ENCODE measurements at places on chromosomes 1 and 21.

DNA sequence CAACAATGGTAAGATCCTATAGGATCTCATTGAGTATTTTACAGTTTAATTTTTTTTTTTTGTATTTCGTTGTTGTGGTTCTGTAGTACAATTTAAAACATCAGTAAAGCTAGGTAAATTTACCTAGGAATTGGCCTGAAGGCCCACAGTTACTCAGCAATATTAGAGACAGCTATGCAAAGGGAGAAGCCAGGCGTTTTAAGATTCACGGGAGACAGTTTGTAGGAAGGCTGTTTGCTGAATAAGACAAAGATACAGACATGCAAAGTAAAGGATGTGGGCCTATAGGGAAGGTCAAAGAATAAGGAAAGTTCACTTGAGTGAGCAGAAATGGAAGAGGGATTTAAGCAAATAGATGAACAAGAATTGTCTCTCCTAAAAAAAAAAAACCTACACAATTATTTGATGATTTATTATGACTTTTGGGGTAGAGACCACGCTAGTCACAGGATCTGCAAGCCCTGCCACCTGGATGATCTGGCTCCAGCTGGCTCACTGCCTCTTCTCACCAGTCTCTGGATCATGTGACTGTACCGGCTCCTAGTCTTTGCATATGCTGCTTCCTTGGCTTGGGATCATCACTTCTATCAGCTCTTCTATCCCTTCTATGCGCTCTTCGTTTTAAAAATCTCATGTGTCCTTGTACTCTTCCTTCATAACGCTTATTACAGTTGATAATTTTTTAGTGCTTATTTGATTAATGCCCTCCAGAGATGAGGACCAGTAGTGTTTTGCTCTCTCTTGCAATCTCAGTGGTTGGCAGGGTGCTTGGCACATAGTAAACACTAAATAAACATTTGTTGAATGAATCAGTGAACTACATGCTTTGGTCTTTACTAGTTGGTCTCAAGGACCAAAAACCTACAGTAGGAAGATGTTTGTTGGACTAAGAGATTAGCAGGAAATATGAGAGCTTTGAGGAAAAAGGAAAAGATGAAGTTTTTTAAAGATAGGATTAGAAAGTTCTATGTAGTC is 14.1 kb downstream of the DYRK1A start:
- DNase-seq, result no peak

GRCh38 chr1:181425566-181425965 is 57.8 kb upstream of the CACNA1E start:
- no peak for DNase-seq

GRCh38 chr1:67830226-67830625 is 3.0 kb downstream of the GNG12 start:
- DNase-seq, result no peak

DNA sequence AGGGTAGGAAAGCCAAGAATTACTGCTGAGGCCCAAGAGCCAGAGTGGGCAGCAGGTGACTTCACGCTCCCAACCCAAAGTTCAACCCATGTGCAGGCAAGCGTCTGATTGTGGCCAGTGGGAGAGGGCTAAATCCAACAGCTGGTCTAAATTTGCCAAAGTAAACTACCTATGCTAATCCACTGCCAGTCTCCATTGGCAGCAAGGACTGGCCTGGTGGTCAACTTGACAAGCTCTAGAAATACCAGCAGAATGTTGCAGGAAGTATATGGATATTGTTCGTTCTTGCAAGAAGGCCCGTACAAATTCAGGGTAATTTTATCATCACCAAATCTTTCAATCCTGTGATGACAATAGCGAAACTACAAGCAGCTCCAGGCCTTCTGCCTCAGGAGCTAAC is 1.5 kb downstream of the TMEM63A start:
- no peak for DNase-seq

GRCh38 chr1:245183429-245183828 is 28.6 kb downstream of the KIF26B start:
- DNase-seq, result no peak

GRCh38 chr21:40707656-40708244 is 139.2 kb downstream of the DSCAM start:
- no peak for DNase-seq

GRCh38 chr1:91803123-91803522 is 82.8 kb downstream of the TGFBR3 start:
- no peak for DNase-seq

DNA sequence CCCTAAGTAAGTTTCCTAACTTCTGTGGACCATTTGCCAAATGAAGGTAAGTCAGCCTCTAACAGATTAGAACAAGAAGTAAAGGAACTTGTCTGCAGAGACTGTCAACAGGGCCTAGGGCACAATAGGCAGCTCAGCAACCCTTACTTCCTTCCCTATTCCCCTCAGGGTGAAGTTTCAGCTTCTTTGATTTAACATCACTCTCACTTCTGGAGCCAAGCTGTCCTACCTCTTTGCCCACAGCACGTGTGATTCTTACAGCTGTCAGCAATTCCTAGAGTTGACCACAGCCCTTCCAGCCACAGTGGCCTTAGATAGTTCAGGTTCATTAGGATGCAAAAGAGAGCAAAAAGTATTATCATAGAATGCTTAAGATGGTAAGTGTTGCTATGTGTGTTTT is 7.6 kb upstream of the EIF4G3 start:
- no peak for DNase-seq

DNA sequence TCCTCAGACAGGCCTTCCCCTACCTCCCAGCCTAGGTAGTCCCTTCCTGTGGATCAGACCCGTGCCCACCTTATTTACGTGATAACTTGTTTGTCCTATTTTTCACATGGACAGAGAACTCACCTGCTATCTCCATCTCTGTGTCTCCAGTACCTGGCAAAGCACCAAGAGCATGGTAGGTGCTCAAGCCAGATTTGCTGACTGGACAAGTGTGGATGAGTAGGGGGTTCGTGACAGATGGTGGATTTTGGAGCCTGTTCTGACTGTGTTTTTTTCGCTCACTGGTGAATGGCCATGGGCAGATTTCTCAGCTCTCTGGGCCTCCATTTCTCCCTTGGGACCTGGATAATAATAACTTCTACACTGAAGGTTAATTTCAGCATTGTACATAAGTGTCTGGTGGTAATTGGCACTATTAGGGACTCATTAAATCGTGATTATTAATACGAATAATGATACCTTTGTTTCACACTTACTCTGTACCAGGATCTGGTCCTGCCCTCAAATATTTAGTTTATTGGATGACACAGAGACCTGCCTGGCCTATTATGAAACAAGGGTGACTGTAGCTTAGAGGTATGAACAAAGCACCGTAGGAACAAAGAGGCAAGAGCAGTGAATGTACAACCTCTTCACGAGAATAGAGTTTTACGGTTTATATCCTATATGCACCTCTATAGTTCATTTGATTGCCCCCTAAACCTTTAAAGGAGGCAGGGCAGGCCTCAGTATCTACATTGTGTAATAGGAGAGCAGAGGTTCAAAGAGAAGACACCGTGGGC is 24.5 kb upstream of the SLC26A9 start:
- DNase-seq, result no peak

DNA sequence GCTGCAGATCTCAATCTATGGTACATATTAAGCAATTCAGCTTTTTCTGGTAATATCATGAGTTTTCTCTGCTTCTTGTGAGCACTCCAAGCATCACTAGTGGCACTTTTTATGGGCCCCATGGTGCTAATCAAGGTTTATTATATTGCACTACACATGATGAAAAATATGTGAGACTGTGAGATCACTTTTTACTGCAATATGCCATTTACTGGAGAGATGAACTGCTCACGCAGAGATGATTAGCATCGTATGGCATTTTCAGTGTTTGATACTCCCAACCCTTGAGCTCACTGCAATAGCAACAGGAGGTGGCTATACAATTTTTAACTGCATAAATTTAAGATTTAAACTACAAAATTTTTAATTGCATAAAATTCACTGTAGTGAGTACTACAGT is 8.7 kb upstream of the KCNK1 start:
- no peak for DNase-seq

- DNase-seq, result no peak
These were observed 129.3 kb upstream of the GORAB start for GRCh38 chr1:170402476-170403311.

GRCh38 chr1:36099681-36100341 is 11.1 kb downstream of the ADPRS start:
- peak; percentile 59 for DNase-seq

- DNase-seq, result no peak
These were observed 49.8 kb downstream of the TPR start for GRCh38 chr1:186325239-186325638.

DNA sequence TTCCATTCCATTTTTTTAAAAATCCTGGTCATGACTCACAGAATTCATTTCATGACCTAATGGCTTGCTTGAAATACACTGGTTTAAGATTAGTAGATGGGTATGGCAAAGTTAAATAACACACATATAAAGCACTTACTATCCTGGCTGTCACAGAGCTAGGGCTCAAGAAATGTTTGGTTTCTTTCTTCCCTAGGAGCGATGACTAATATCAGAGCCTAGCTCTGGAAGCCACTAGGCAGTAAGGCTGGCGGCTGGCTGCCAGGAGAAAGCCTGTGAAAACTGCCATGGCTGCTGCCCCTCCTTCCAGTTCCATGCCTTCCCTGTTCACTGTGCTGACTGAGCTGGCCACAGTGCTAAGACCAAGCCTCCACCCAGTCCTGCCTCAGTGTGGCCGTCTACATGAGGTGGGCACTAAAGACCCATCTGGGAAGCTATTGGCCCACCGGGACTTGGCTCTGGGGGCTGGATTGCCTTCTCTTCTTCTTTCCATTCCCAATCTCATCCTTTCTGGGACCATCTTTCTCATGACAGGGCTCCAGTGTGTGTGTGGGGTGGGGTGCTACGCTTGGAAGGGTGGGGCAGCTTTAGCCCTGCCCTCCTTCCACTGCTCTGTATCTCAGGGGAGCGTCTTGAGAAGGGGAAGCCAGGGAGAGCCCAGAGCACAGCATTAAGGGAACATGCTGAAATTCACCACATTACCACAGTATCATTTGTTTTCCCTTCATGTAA is 10.8 kb upstream of the ASCL5 start:
- no peak for DNase-seq

DNA sequence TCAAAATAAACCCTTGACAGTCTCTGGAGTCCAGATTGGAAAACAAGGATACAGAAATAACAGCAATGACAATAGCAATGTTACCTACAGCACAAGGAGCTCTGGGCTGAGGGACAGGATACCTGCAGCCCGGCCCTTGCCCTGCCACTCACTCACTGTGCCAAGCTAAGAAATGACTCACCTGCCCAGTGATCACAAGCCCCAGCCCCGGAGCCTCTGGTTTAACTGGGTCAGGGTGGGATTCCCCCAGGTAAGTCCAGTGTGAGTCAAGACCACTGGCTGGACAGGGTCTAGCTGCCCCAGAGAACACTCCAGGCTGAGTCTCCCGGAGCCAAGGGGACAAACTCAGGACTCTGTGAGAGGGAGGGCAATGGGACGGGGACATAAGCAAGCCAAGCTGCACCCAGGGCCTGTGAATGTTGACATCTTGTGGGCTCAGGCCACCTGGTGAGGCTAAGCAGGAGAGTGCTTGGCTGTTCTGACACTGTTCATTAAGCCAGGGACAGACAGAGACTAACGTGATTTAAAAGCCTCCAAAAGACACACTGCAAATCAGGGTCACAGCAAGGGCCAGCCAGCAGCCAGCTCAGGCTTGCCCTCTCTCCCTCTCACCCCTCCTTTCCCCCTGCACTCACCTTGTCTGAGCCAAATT is 64.1 kb downstream of the MIS18A start:
- DNase-seq, result no peak

DNA sequence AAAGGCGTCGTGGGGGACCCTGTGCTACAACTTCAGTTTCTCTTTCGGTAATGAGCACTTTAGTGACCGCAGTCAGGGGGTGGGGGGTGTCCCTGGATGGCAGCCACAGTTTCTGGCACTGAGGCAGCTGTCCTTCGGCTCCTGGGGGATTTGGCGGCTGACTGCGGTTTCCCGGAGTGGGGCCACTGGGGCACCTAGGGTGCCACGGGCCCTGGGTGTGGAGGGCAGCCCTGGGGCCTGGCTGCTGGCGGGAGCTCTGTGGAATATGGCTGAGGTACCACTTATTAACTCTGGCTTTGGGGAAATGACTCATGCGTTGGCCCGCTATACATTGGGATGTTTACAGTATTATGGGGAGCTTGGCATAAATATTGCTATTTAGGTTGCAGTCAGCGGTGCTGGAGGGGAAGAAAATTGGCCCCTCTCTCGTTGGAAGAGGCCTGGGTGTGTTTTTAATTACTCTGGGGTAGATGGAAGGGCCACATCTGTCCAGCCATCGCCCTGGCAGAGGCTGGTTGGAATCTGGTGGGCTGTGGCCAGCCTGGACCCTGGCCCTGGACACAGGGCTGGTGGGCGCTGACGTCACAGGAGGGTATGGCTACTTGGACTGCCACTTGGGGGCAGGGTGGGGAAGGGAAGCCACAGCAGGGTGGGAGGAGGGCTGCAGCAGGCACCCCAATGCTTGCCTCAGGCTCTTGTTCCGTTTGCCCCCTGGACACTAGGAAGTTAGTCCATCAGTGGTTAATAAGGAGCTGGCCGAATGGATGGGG is 2.0 kb downstream of the EPHB2 start:
- no peak for DNase-seq

DNA sequence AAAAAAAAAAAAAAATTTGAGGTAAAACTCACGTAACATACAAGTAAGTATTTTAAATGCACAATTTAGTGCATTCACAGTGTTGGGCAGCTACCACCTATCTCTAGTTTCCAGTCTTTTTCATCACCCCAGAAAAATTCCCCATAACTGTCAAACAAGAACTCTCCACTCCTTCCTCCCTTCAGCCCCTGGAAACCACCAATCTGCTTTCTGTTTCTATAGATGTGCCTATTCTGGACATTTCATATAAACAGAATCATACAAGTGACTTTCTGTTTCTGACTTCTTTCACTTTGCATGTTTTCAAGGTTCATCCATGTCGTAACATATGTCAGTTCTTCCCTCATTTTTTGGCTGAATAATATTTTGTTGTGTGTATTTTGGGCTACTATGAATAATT is 24.9 kb upstream of the ETS2 start:
- DNase-seq, result no peak

DNA sequence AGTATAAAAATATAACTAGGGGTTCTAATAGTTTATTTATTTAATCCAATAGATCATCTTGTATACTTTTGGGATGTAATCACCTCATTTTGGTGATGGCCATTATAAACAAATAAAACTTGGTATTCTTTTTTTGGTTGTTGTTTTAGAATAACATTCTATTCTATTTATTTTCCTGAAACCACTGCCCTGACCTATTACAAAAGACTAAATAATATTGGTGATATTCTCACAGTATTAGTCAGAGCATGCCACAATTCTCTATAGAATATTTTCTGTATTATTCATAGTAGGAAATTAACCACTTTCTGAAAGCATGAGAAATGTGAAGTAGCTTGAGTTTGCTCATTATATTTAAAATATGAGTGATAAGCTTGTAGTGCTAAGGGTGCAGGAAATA is 54.1 kb upstream of the LRRC7 start:
- DNase-seq, result no peak

GRCh38 chr21:26845759-26846035 is 488 bp upstream of the ADAMTS1 start:
- no peak for DNase-seq

- DNase-seq, result no peak
These were observed 1343.3 kb upstream of the ADGRL2 start for GRCh38 chr1:80457409-80457808.

GRCh38 chr1:22855668-22856606 is 116.7 kb downstream of the LACTBL1 start:
- DNase-seq, result no peak

GRCh38 chr1:247415423-247416361 is at the start of gene NLRP3:
NLRP3 (plus strand) TSS chr1:247416173; CDS start chr1:247418801, 2,628 bp downstream.
- no peak for DNase-seq

GRCh38 chr1:225772323-225772768 is 5.3 kb upstream of the SRP9 start:
- no peak for DNase-seq

GRCh38 chr1:35546614-35547013 is 10.6 kb downstream of the KIAA0319L start:
- DNase-seq, result no peak

GRCh38 chr1:156347331-156347730 is 9.0 kb downstream of the TSACC start:
- DNase-seq, result no peak

Measured in stimulated activated CD4-positive, alpha-beta T cell treated with anti-CD3 and anti-CD28 coated beads, Interleukin-1b, Interleukin-23, amount 100 ng/mL, for 1 hour (primary cell).